ENCODE measurements at places on chromosomes 3 and 15. TPM values are rescaled to one million over a fixed set of nuclear protein-coding genes. Genes with fewer than 3 reads are reported as not detected.

- DNase-seq = no peak
These were observed 3.2 kb upstream of the TMEM89 start for GRCh38 chr3:48624767-48625166.

Gene ETV5
- 7.7 TPM for total RNA-seq

Gene COL6A5
- 0.04 TPM for total RNA-seq

GRCh38 chr3:19811689-19812088 is 122.3 kb downstream of the EFHB start:
- DNase-seq = no peak

DNA sequence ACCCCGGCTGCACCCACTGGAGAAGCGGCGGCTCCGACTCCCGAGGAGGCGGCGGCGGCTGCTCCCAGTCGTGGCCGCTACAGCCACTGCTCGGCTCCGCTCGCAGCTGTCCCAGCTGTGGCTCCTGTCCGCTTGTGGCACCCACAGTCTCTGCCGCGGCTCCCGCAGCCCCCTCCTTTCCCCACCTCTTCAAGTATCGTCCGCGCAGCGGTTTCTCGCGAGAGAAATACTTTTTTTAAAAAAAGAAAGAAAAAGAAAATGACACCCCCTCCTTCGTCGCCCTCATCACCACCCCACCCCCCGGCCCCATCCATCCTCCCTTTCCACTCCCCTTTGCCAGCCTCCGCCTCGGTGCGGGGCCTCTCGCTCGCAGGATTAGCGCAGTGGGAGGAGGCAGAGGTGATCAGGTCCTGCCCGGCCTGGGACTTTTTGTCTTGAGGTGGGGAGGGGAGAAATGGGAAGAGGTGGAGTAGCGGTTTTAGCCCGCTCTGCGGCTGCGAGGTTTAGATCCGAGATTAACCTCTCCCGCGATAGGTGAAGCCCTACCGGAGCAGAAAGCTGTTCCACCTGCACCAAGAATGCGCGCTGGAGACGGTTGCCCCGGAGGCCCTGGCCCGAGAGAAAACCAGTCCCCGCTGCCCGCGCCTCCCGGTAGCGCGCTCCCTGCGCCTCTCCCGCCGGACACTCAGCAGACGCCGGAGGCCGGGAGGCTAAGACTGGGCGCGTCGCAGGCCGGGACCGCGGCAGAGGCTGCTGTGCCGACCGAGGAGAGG is at the start of gene FBN1:
Gene FBN1 (minus strand): TSS at position 152 of the 773 bp plus-strand sequence. CDS start 940 bp downstream, outside the sequence.
- peak; percentile 77 for DNase-seq

GRCh38 chr3:37520907-37521341 is 340.8 kb upstream of the CTDSPL start:
- DNase-seq = no peak
